ENCODE measurements at places on chromosomes 6 and 20. TPM values are rescaled to one million over a fixed set of nuclear protein-coding genes. Genes with fewer than 3 reads are reported as not detected.

DNA sequence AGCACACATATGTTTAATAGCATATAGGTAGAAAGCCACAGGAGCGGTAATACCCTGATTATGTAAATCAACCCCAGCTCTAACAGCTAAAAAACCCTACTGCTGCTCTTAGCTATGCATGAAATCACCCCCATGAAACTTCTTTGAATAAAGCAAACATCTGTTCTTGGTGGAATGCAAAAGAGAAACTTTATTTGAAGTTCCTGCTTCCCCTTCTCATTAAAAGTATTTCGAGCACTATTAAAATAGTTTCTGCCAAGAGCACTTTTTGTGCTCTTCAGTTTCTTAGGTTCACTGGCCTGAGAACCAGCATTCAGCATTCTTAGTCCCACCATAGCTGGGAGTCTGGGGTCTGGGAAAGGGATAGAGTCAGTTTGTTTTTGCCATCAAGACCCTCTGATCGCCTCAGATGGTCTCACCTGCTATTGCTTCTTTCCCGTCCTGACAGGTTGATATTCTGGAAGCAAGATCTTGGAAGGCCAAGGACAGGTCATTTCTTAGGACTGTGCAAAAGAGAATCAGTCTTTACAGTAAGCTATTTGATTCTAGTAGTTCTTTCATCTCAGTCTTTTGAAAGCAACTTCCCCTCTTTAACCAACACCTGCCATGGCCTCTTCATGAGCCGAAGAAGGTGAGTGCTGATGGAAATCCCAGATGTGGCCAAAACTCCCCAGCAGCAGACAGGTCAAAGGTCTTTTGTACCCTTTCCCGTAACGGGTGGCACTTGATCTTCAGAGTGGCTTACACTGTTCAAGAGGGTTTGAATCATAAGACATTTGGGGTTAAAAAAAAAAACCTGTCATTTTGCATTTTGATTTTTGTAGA lies 76.5 kb upstream of the TMEM170B start:
- no peak for DNase-seq

DNA sequence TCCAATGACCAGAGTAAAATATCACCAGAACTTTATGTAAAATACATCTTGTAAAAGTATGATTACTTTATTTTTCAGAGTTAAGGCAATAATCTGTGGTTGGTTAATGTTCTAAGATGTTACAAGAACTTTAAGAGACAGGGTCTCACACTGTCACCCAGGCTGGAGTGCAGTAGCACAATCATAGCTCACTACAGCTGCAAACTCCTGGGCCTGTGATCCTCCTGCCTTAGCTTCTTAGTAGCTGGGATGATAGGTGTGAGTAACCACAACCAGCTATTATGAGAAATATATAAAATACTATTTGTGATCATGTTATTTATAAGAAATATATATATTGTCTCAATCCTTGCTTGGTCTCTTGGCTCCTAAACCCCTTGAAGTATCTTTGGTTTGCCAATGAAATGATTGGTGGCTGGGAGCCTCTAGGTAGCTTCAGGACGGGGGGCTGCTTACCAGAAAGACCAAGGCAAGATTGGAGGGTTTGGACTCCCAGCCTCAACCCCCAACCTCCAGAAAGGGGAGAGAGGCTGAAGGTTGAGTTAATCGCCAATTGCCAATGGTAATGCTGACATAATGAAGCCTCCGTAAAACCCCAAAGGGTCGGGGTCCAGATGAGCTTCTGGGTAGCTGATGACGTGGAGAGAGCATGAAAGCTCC lies 15.4 kb downstream of the SOD2 start:
- DNase-seq = no peak

DNA sequence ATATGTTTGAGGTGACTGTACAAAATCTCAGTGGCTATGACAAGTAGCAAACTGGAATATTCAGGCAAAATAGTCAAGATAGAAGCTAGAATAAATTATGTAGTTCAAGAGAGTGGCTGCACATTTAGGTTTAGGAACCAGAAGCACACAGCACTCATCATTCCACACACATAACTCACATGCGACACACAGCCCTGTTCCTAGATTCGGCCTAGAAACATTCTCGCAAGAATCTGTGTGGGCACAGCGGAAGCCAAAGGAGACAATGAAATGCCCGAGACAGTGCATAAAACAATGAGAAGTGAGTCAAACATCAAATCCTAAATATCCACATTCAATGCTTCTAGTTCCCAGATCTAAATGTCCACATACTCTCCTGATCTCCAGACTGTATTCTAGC lies 9.5 kb upstream of the SUPT3H start:
- no peak for DNase-seq

- no peak for DNase-seq
These were observed 8.1 kb downstream of the ANKS1A start for GRCh38 chr6:34897130-34897529.

GRCh38 chr6:43695215-43695966 lies 7.8 kb upstream of the MRPS18A start:
- peak; percentile 37 for DNase-seq

- DNase-seq = no peak
These were observed 44.7 kb downstream of the HLA-C start for GRCh38 chr6:31227143-31227542.

The WFDC12 gene
- not detected for total RNA-seq

The PCNA gene
- total RNA-seq = 323 TPM

The OTOR gene
- total RNA-seq = not detected

The RBPJL gene
- total RNA-seq = not detected

The FAM83C gene
- total RNA-seq = not detected

The GGTLC1 gene
- not detected for total RNA-seq
